ENCODE measurements at places on chromosomes 3 and 15.
A peak's percentile ranks its signal among the peaks of the same experiment; 100 is the strongest.

- peak; percentile 48 for DNase-seq
Measured at GRCh38 chr3:151230646-151231045, 27.6 kb upstream of the GPR171 start.

DNA sequence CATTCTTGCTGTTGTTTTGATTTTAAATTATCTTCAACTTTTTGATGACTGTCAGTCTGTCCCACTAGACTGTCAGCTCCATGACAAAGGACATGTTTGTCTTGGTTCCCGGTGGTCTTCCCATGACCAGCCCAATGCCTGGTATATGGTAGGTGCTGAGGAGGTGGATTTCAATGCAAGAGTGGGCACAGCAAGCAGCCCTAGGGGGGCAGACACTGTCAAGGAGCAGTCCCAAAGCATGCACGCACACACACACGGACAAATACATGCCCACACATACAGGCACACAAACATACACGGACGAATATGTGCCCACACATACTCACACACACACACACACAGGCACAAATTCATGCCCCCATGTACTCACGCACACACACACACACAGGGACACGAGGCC is 12.0 kb downstream of the KLF15 start:
- DNase-seq = no peak

DNA sequence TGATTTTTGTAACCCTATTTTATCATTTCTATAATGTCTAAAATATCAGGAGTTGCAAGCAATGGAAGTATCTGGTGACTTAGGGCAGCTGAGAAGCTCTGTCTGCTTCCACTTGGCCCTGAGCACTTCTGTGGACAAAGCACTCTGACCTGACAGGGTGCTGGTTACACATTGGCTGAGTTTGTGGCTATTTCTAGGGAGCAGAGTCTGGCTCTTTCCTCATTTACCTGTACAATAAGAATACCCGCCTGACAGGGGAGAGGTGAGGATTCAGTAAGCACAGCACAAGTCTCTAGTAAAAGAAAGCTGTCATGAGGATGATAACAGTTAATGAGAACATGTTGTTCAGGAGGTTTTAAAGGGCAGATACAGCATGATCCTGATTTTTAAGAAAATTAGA is 33.3 kb upstream of the SPESP1 start:
- DNase-seq = no peak

DNA sequence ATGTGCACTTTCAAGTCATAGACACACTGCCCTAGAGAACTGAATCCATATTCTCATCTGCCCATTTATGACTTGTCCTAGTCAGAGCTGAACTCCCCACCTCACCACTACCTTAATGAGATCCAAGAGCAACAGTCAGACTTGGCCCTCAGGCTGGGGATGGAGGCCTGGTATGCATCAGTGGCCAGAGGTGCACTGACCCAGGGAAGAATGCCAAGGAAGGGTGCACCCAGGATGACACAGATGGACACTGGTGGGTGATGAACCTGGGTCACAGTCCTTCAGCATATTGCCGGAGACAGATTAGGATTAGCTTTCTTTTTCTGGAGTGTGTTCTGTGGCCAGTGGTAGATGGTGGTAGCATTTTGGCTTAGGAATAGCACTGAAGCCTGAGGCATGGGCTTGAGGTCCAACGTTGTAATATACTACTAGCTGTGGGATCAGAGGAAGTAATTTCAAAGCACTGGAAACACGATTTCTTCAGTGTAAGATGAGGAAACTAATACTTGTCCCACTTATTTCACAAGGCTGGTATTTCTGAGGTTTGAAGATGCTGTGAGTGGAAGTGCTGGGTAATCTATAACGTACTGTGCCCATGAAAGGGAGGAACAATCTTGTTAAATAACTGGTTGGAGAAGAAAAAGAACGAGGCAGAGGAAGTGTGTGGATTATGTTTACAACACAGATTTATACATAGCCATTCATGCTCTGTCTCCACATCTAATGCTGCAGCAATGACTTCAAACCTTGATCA is 265.0 kb downstream of the THRB start:
- no peak for DNase-seq

DNA sequence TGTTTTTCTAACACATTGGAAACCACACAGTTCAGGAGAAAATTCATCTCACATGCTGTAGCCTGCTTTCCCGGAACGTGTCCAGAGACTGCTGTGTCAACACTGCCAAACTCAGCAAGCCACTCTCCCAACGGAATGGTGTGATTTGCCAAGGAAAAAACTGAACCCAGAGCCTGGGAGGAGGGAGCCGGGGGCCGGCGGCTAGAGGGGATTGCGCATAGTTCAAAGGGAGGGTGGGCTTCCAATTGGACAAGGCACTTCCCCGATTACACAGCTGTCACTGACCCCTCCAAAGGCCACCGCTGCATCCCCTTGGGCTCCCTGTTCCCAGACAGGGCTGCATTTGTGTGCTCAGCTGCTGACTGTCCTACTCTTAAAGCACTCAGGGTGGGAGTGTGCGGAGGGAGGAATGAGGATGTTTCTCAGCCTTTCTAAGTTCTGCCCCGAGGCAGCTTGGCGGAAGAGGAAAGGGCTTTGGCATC is 256.2 kb downstream of the ZNF621 start:
- no peak for DNase-seq

DNA sequence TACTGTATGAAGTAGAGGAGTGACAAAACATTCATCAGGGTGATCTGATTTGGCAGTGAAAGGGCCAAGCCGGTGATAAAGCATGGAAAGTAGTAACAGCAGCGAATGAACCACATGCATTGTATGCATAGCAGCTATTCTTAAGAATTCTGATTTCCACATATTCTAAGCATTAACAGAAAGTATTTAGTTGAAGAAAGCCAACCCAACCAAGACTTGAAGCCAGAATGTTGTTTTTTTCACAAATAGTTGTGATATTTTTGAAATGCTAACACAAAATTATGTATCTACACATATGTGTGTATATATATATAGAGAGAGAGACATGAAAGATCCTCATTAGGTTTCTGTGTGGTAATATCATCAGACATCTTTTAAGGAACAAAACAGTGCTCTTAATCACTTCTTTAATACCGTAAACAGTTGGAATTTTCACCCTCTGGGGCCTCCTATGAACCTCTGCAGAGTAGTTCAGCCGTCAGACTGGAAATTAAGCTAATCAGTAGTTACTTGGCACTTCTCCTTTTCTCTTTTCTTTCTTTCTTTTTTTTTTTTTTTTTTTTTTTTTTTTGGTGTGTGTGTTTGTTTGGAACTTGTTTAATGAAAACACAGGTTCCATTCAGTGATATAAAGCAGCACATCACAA is 139.6 kb downstream of the CMSS1 start:
- no peak for DNase-seq

GRCh38 chr3:112557976-112558375 is 3.8 kb downstream of the ATG3 start:
- DNase-seq = no peak

- DNase-seq = no peak
Measured at GRCh38 chr3:140850210-140850955, 91.3 kb upstream of the SLC25A36 start.

DNA sequence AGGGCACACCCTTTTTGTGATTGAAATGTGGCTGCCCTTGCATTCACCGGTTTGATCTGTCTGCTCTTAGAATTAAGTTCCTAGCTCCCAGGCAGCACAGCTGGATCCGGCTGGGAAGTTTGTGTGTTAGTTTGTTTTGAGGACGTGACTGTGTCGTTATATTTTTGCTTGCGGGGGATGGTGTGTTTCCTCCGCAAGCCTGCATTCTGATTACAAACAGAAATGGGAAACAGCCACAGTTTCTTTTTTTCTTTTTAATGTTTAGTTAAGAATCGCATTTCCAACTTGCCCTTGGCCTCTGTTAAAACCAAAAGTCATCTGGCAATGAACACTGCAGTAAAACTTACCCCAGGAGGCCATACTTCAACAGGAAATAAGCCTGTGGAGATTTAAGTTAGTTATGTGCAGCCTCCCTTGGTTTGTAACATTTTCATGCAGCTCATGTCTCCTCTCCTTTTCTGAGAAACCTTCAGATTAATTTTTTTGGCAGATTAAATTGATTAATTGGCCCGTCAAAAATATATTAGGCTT is 888 bp downstream of the TMOD3 start:
- peak; percentile 27 for DNase-seq

GRCh38 chr15:91939403-91939831 is 85.9 kb downstream of the SLCO3A1 start:
- no peak for DNase-seq

DNA sequence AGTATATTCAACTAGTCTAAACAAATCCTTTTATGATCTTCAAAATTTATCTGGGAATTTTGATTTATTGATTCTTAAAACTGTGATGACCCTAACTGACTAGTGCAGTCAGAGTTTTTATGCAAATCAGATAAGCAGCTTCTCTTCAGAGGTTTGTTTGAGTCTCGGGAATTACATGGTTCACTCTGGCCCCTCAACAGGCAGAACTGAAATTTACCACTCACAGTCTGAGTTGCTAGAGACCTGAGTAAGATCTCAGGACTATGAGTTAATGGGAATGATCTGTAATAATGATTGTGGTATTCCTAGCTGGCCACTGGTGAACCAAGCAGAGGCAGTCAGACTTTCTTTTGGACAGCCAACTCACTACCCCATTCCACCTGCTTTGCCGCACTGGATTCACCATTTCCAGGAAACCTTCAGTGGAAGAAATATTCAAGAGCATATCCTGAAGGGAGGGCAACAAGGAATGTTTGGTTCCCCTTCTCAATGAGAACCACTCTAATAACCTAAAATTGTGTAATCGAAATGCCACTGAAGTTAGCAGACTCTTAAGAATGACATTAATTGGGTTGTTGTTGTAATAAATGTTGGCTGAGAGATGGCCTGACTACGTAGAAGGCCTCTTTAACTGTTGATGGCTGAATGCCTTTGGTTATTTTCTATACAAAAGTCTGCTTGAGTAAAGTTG is 11.5 kb upstream of the DNAJC13 start:
- DNase-seq = no peak

GRCh38 chr15:31457631-31458526 is 131.2 kb downstream of the KLF13 start:
- DNase-seq = no peak

DNA sequence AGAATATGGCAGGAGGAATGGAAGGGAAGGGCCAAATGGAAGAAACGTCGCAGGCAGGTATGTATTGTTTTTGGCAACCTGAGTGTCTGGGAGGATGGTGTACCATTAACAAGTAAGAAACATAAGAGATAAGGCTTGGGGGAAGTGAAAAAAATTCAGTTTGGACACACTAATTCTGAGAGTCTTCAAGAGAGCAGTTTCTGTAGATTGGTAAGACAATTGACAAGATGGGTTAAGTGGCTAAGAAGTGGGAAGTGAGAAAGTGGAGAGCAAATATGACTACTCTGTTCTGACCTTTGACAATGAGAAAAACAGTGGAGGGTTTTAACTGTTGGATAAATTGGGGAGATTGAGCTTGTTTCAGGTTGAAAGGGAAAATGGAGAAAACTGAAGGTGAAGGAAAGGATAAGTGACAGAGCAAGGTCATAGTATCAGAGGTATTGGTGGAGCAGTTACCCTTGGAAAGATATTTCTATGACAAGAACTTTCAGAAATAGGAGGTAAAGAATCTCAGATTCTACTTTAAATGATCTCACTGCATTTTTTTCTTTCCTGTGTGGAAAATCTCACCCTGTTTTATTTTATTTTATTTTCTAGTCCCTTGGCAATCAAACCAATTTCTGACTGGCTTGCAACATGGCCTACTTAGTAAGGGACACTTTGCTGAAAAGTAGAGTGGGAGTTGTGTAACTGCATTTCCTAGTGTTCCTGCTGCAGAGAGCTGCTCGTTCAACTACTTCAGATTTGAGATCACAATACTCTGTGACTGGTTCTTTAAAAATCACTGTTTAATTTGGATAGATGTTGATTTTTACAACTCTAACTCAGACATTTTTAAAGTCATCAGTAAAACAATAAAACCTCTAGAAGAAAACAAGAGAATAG is 23.1 kb upstream of the GABPB1 start:
- no peak for DNase-seq

GRCh38 chr15:97561529-97561928 is 399.0 kb upstream of the ARRDC4 start:
- peak; percentile 60 for DNase-seq

DNA sequence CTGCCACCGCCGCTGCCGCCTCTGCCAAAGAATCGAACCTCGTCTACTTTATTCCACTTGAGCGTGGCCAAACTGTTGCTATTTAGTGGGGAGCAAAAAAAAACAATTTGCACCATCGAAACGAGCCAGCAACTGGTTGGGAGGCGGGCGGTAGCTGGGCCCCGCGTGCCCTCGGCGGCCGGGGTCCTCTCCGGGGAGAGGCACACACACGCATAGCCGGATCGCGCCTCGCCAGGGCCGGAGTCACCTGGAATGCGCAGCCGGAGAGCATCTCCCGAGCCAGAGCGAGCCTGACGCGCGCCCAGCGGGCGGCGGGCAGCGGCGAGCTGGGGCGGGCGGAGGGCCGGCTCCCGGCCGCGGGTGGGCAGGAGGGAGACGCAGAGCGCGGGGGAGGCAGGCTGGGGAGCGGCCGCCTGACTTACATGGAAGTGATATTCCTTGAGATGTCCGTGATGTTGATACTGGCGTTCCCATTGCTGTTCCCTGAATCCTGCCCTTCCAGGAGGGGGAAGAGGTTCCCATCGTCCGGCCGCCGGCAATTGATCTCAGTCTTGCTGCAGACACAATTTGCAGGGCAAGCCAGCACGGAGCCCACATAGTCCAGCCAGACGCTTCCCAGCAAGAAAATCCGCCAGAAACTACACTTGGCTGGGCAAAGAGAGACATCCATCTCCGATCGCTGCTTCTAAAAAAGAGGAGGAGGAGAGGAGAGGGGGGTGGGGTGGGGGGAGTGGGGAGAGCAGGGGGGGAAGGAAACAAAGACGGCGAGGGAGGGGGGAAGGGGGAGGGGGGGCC is 858 bp downstream of the NTRK3 start:
- peak; percentile 50 for DNase-seq

DNA sequence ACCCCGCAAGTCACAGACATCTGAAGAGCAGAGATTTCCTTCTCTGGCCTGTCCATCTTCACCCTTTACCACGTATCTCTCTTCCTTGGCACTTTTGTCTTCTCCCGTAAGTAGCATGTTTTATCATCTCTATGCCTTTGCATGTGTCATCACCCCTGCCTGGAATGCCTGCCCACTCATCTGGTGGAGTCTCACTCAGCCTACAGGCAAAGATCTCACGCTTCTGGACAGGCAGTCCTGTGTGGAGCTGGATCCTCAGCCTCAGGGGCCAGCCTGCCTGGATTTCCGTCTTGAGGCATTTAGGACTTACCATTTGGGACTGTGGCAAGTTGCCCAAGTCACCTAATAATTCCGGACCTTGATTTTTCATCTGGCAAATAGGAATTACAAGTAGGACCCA is 114.3 kb upstream of the CACNA2D3 start:
- no peak for DNase-seq

- no peak for DNase-seq
Measured at GRCh38 chr15:44414001-44414400, 13.4 kb upstream of the CTDSPL2 start.

- DNase-seq = peak; percentile 85
Measured at GRCh38 chr3:187165144-187165543, 25.8 kb upstream of the RPL39L start.
